ENCODE measurements at places on chromosomes 7 and 10.

- DNase-seq: no peak
- peaks cover 57% of the 10 kb centered on the region for H3K36me3 ChIP-seq
- no peaks in the 10 kb centered on the region for H3K27me3 ChIP-seq
Observed at GRCh38 chr7:140025814-140026433, 36.8 kb downstream of the PARP12 start.

GRCh38 chr7:92838934-92839333, 2.6 kb upstream of the CDK6 start:
- DNase-seq: no peak
- H3K4me3 ChIP-seq: no peak overlapping the region
- H3K4me1 ChIP-seq: no peaks in the 10 kb centered on the region
- H3K27me3 ChIP-seq: no peaks in the 10 kb centered on the region
- H3K36me3 ChIP-seq: no peaks in the 10 kb centered on the region

DNA sequence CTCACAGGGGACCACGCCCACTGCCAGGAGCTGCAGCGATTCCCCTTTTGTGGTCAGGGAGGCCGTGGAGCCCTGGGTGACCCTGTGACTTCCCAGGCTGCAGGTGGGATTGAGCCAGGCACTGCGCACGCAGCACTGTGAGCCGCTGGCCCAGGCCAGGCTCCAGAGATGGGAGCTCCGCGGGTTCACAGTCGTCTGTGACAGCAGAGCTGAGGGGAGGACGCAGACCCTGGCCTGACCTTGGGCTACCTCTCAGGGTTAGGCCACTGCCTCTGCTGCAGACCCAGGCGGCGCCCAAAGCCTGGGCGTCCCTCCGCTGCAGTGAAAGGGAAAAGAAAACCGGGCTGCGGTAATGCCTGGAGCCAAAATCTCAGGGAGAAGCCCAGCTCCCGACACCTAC, 107.5 kb upstream of the GPR26 start:
- no peak overlapping the region for H3K4me3 ChIP-seq
- H3K4me1 ChIP-seq: no peaks in the 10 kb centered on the region
- no peaks in the 10 kb centered on the region for H3K27me3 ChIP-seq
- H3K27ac ChIP-seq: no peak overlapping the region

- H3K4me3 ChIP-seq: no peak overlapping the region
- DNase-seq: no peak
Observed at GRCh38 chr7:128742206-128742605, 3.0 kb downstream of the CALU start.

DNA sequence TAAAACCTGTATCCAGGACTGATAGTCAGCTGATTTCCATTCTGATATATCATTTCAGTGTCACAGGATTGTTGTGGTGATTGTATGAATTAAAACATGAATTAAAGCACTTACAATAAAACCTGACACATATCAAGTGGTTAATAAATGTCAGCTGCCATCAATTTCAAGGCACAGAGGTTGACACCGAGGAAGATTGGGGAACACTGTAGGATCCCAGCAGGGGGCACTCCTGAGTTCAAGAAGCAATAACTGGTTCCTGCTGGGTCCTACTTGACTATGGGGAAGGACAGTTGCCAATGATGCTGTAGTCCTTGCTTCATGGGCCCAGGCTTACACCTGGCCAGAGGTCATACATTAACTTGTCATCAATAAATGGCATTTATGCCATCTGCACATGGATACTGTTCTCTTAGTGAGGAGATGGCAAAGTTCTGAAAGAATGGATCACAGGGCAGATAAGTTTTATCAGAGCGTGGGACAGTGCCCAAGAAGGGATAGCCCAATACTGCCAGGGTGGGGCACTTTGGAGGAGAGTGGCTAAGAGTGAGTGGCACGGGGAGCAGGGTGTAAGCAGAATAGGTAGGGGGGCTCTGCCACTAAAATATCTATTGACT, 24.1 kb downstream of the FZD1 start:
- no peak overlapping the region for H3K4me3 ChIP-seq
- no peak overlapping the region for H3K27ac ChIP-seq
- no peaks in the 10 kb centered on the region for H3K27me3 ChIP-seq
- DNase-seq: no peak

DNA sequence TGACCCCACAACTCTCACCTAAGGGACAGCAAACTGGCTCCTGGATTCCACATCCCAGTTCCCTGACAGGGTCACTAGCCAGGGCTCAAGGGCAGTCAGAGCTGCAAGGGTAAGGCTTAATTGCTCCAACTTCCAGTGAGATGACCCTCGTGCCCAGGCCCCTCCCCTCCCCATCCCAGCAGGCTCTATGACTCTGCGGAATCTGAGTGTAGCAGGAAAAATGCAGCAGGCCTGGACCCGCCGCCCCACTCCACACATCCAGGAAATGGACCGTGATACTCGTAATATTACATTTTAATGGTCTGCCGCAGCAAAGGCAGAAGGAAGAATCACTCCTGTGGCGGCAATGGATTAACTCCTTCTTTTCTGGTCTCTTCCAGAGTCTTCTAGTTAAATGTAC, 91.7 kb upstream of the CHST15 start:
- no peaks in the 10 kb centered on the region for H3K27me3 ChIP-seq
- H3K27ac ChIP-seq: no peak overlapping the region
- no peaks in the 10 kb centered on the region for H3K4me1 ChIP-seq
- no peaks in the 10 kb centered on the region for H3K36me3 ChIP-seq
- H3K4me3 ChIP-seq: no peak overlapping the region

DNA sequence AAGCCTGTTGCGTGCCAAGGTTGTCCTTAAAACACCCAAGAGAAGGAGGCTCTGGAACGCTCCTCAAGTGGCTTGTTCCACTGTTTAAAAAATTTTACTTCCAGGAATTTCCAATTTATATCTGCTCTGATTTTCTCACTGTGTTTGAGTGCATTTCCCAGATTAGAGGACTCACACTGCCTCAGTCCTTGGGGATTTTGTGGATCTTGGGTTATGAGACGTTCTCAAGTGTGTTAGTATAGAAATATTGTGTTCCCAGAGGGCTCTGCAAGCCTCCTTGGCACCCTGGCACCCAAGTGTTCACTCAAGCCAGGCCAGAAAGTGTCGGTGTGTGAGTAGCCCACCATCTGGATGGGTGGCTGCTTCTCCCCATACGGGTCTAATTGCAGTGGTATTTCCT, 192.2 kb downstream of the SNX10 start:
- DNase-seq: no peak
- no peaks in the 10 kb centered on the region for H3K36me3 ChIP-seq
- H3K4me1 ChIP-seq: no peaks in the 10 kb centered on the region
- no peak overlapping the region for H3K4me3 ChIP-seq
- H3K27ac ChIP-seq: no peak overlapping the region

DNA sequence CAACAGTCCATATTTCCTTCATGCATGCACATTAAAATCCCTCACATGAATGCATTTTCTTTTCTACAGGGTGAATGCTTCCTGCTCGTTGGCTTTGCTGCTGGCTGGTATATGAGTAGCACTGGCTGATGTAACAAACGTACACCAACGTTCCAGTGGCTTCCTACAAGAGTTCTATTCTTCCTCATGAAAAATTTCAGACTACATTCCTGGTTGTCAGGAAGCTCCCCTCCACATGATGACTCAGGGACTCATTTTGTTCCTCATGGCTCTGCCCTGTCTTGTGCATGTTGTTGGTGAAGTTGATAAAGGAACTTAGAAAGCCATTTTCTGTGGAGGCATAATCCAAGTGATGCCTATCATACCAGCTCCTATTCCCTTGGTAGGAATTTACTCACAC, 470.7 kb upstream of the KLF6 start:
- H3K4me1 ChIP-seq: no peaks in the 10 kb centered on the region
- no peak for DNase-seq
- no peaks in the 10 kb centered on the region for H3K36me3 ChIP-seq

DNA sequence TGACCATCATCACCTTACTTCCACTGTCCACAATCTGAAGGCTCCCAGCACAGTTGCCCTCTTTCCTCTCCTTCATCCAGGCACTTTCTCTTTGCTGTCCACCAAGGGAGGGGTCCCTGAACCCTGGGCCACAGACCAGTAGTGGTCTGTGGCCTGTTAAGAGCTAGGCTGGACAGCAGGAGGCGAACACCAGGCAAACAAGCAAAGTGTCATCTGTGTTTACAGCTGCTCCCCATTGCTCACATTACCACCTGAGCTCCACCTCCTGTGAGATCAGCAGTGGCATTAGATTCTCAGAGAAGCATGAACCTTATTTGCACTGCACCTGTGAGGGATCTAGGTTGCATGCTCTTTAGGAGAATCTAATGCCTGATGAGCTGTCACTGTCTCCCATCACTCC, 27.7 kb downstream of the FZD1 start:
- H3K4me3 ChIP-seq: no peak overlapping the region
- no peak overlapping the region for H3K27ac ChIP-seq
- H3K36me3 ChIP-seq: no peaks in the 10 kb centered on the region
- no peak for DNase-seq
- no peaks in the 10 kb centered on the region for H3K4me1 ChIP-seq

DNA sequence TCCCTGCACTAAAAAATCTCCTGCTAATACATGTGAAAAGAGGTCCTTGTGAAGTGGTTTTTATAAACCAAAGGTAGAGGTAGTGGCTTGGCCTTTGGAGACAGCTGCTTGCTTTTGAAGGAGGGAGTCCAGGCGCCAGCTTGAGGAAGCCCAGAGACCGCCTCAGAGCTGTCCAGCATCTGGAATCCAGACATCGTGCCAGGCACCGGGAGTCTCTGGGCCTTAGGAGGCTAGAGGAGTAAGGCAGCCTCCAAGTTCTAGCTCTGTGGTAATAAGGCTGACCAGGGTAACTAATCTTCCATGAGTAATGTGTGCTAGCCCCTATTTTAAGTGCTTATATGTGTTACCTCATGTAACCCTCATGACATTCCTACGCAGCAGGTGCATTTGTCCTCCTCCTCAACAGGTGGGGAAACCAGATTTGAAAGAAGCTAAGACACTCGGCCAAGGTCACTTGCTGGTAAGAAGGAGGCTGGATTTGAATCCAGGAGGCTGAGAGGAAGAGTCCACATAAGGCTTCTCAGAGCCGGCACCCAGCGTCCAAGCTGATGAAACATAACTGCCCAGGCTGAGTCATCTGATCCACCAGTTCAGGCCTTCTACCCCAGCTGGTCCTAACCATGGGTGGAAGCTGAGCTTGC, 26.1 kb downstream of the PRLHR start:
- H3K4me1 ChIP-seq: no peaks in the 10 kb centered on the region
- DNase-seq: no peak
- no peak overlapping the region for H3K27ac ChIP-seq
- no peak overlapping the region for H3K4me3 ChIP-seq

DNA sequence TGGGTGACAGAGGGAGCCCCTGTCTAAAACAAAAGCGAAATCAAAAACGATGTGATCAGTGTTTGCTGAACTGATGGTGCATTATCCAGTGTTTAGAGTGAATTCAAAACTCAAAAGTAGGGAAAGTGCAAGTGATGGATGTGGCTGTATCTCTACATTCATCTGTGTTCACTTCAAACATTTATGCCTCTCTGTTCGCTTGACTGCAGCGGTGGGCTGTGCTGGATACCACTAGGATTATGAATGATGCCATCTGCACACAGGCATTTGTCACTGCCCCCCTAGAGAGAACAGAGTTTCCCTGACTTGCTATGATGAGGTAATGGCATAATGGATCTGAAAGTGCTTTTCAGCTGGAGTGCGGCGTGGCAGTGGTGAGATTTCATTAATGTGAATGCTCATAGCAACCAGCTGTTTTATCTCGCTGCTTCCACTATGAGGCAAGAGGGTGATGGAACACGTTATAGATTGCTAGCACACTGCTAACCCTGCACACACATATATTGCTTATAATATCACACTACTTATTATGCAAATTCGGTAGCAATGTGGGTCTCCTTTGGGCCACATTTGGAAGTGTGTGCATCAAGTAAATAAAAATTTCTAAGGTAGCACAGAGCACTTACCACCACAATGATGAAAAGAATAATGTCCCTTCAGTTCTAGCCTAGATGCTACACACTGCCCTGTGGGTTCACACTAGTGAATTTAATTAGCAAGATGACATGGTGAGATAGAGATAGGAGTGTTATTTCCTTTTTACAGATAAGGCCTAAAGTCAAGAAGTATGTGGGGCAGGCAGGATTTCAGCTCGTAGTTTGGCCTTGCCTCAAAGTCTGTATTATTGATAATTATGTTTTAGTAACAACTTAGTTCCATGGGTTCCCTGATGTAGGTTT, 164.7 kb downstream of the CAMK1D start:
- H3K27ac ChIP-seq: no peak overlapping the region
- H3K4me1 ChIP-seq: no peaks in the 10 kb centered on the region
- H3K36me3 ChIP-seq: no peaks in the 10 kb centered on the region
- no peak for DNase-seq
- no peaks in the 10 kb centered on the region for H3K27me3 ChIP-seq

- no peak overlapping the region for H3K27ac ChIP-seq
- no peak overlapping the region for H3K4me3 ChIP-seq
- DNase-seq: no peak
- no peaks in the 10 kb centered on the region for H3K27me3 ChIP-seq
Observed at GRCh38 chr7:15593382-15593781, 31.6 kb upstream of the AGMO start.

DNA sequence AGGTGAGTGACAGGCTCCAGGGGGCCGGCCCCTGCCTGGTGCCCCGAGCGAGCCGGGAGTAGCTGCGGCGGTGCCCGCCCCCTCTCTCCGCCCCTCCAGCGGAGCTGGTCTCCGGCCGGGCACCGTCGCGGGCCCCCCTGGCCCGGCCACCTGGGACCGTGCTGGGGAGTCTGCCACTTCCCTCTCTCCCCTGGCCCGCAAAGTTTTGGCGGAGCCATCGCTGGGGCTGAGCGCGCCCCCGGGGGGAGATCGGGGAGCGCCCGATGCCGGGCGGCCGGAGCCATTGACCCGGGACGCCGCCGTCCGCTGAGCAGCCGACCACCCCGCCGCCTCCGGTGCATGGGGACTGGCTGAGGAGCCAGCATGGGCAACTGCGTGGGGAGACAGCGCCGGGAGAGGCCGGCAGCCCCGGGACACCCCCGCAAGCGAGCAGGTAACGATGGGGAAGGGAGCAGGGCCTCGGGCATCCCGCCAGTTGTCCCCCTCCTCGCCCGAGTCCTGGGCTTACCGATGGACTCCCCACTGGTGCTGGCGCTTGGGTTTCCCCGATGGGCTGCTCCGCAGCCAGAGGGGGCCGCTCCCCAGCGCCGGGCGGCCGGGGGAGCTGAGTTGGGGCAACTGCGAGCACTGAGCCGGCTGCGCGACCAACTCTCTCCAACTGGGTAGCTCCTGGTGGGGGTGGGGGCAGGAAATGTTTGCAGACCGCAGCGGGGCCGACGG, at the start of gene UBTD1:
Gene UBTD1, plus strand, starts transcription at position 84 of the 720 bp plus-strand sequence. Its CDS starts 280 bp downstream, at position 364.
- DNase-seq: peak; percentile 19
- H3K4me1 ChIP-seq: peaks cover 41% of the 10 kb centered on the region

DNA sequence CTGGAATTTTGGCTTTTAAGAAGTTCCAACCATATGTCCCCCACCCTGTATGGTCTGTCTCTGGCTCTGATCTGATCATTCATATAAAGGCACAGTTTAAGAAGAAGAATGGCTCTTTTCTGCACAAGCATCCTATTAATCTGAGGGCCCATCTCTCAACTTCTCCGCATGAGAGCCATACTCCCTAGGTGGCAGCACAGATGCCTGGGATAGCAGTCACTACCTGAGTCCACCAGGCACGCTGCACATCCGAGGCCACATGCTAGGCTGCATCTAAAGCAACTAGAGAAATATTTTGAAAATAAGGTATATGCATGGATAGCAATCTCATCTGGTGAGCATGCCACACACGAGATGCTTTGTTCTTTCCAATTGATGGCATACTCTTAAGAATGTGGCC, 565.5 kb downstream of the PARD3 start:
- no peak for DNase-seq
- H3K27me3 ChIP-seq: no peaks in the 10 kb centered on the region
- no peaks in the 10 kb centered on the region for H3K4me1 ChIP-seq
- no peak overlapping the region for H3K4me3 ChIP-seq

All from naive thymus-derived CD4-positive, alpha-beta T cell (primary cell).